ENCODE measurements at places on chromosomes 2 and 18.

DNA sequence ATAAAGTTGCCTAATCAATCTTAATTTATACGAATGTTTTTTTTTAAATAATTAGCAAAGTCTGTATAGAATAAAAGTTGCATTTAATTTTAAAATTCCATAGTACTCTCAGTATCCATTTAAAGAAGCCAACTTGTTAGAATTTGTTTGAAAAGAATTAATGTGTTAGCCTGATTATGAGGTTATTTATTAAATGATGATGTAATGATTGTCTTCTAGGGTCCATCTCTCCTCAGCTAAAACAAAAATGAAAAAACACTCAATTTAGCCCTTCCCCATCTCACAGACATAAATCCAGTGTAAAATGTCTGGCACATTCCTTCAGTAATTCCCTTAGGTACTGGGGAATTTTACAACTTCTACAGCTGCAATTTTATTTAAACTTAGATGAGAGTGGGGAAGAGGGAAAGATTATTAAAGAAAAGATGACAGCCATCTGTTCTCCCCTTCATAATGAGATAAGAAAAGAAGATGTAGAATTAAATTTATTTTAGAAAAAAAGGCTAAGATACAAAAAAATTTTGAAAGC is 68.6 kb downstream of the BARD1 start:
- no peak for DNase-seq

DNA sequence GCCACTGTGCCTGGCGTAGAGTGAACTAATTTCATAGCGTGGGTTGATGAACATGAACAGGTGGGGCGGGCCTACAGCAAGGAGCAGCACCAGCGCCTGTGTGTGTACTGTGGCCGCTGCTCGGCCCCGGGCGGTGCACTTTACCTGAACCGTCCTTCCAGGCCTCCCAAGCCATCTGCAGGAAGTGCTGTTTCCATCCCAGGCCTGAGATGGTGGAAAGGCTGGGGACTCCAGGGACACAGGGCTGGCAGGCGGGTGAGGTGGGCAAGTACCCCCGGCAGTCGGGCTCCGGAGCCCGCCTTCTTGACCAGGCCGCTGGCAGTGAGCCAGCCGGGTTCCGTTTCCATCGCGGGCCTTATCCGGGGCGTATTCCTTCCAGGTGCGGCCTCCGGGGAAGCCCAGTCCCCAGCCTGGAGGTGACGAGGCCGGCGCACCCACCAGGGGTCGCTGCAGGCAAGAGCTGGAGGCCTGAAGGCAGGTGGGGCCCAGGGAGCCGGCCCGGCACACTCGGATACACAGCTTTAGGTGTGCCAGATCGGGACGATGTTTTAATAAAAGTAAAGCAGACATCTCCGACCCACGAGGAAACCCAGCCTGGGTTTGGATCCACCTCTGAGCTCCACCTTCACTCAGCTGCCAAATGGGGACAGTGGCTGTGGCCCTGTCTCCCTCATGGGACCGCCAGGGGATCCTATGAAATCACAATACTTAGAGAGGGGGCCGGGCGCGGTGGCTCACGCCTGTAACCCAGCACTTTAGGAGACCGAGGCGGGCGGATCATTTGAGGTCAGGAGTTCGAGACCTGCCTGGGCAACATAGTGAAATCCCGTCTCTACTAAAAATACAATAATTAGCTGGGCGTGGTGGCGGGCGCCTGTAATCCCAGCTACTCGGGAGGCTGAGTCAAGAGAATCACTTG is 22.7 kb upstream of the PDIA6 start:
- no peak for DNase-seq

DNA sequence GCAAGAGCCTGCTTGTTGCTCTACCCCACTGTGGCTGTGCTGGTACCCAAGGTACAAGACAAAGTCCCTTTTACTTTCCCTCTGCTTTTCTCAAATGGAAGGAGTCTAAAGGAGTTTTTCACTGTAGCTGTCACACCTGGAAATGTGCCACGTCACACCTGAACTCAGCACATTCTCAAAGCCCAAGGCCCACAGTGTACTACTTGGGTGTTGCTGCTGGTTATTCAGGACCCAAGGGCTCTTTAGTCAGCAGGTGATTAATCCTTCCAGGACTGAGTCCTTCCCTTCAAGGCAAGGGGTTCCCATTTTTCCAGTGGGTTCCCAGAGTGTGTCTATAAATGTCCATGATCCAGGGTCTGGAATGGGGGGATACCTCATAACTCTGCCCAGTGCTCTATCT is 63.2 kb upstream of the STK39 start:
- DNase-seq, result no peak

GRCh38 chr2:197908990-197909776 is 104.8 kb downstream of the PLCL1 start:
- no peak for DNase-seq

- DNase-seq, result no peak
Observed at GRCh38 chr2:9102861-9103662, 99.6 kb upstream of the MBOAT2 start.

GRCh38 chr2:168802859-168803725 is 655 bp downstream of the NOSTRIN start:
- DNase-seq, result no peak

DNA sequence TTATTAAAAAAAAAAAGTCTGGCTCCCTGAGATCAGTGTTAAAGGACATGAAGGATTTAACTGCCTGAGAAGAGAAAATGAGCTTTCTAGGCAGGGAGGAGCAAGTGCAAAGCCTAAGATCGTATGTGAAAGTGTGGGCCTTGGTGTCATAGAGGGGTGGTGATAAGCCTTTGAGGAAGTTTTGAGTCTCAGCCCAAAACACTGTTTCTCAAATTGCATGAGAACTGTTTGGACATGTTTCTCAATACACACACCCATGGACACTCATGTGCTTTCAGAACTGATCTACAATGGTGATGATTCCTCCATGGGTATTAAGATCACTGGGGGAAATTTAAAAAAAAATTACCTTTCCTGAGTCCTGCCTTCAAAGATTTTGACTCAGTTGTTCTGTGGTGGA is 336.7 kb upstream of the RND3 start:
- DNase-seq, result no peak

- DNase-seq, result no peak
Observed at GRCh38 chr2:468648-469336, 180.9 kb upstream of the ALKAL2 start.

DNA sequence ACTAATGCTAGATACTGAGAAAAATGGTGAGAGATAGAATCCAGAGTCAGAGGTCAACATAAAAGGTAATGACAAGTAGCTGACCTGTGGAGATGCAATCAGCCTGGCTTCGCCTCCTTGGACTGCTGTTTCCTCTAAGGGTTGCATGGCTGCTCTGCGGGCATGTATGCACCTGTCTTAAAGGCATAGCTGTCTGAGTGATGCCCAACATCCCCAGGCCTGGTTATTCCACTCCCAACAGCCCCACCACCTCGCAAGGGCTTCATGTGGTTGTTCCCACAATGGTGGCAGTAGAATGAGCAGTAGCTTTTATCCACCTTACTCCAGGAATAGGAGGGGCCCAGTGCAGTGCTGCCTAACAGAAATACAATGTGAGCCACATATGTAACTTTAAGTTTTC is 69.7 kb upstream of the ALK start:
- no peak for DNase-seq

- no peak for DNase-seq
Observed at GRCh38 chr2:118055512-118056164, 32.6 kb upstream of the INSIG2 start.

- no peak for DNase-seq
Observed at GRCh38 chr2:219104107-219105035, 43.6 kb upstream of the IHH start.

DNA sequence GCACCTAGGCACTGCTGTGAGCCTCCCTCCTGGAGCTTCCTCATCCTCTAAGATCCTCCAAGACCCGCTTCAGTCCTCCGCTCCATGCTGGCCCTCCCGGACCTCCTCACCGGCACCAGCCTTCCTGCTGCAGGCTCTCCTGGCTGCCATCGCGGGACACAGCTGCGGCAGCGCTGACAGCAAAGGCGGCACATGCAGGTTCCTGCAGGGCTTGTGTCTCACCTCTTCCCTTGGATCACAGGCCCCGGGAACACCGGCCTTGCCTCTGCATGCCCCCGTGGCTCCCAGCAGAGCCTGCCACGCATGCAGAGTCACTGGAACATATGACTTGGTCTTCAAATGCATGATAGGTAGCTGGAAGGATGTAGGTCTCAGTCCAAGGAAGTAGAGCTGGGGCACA is 67.2 kb downstream of the PTGR3 start:
- DNase-seq, result no peak

All from NCI-H1436 treated with DMSO at 0.1 percent for 48 hours (cell line).